ENCODE measurements at places on chromosomes 11 and 22.

GRCh38 chr22:23086263-23086662, 15.9 kb downstream of the GNAZ start:
- H3K27me3 ChIP-seq: no peaks in the 10 kb centered on the region
- H3K4me1 ChIP-seq: no peaks in the 10 kb centered on the region
- H3K27ac ChIP-seq: no peak overlapping the region
- H3K4me3 ChIP-seq: no peak overlapping the region

DNA sequence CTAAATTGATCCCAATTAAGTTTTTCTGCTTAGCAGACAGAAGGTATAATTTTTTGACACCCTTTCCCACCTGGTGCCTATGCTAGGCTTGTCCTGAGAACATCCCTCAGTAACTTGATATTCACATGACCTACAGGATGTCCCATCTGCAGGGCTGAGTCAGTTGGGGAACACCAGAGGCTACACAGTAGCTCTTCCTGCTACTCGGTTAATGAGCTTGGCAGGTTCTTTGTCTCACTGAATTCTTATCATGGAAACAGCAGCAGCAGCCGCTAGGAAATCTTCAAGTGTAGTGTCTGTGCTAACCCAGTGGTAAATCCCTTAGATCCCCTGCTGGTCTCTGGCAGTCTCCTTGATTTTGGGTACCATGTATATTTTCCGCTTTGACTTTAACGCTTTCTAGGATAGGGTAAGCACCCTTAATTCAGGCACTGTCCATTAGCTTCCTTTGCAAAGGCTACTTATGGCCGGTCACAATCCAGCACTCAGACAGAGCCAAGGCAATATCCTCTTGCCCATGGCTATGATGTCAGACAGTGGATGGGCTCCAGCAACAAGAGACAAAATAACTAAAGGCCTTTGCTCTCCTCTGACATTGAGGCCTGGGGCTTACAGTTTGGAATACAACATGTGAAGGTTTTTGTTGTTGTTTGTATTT, 8.5 kb downstream of the MRPL16 start:
- H3K4me3 ChIP-seq: no peak overlapping the region
- H3K27me3 ChIP-seq: no peaks in the 10 kb centered on the region
- H3K4me1 ChIP-seq: no peaks in the 10 kb centered on the region

GRCh38 chr11:2950825-2951224, 21.6 kb upstream of the PHLDA2 start:
- peaks cover 7% of the 10 kb centered on the region for H3K4me1 ChIP-seq
- H3K27ac ChIP-seq: peak overlapping the region; percentile 31
- no peak overlapping the region for H3K4me3 ChIP-seq
- no peaks in the 10 kb centered on the region for H3K27me3 ChIP-seq

- H3K4me1 ChIP-seq: no peaks in the 10 kb centered on the region
- no peak overlapping the region for H3K4me3 ChIP-seq
- no peak overlapping the region for H3K27ac ChIP-seq
- H3K27me3 ChIP-seq: peaks cover 50% of the 10 kb centered on the region
- H3K36me3 ChIP-seq: no peaks in the 10 kb centered on the region
Measured at GRCh38 chr11:134417871-134418840, 6.1 kb upstream of the B3GAT1 start.

DNA sequence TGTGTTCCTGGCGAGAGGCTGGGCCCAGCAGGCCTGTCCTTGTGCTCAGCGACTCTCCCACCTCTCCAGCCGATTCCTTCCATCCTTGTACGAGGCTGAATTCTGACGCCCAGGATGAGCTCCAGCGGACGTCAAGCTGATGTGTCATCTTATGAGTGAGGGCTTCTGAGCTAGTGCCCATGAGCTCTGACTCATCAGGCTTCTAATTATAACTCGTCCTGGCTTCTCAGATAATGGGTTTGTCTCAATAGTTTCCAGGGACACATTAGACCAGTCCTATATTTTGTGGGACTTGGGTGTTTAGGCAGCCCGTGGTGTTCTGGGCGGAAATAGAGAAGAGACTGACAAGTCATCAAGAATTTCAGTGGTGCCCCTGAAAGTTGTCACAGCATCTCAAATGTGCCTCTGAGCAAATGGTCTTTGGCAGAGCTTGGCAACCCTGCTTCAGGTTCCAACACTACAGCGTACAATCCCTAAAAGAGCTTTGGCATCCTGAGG, 108.2 kb upstream of the CD44 start:
- H3K4me1 ChIP-seq: peaks cover 7% of the 10 kb centered on the region
- H3K36me3 ChIP-seq: no peaks in the 10 kb centered on the region
- DNase-seq: peak; percentile 87
- H3K4me3 ChIP-seq: no peak overlapping the region
- H3K27me3 ChIP-seq: no peaks in the 10 kb centered on the region

Measured in tibial artery (tissue), 4 donors.